Endothelial cell of umbilical vein (primary cell): ENCODE measurements at places on chromosomes 5 and 9. TPM values are rescaled to one million over a fixed set of nuclear protein-coding genes. Genes with fewer than 3 reads are reported as not detected.

- DNase-seq: no peak
Observed at GRCh38 chr5:133331941-133332340, 280.1 kb downstream of the HSPA4 start.

DNA sequence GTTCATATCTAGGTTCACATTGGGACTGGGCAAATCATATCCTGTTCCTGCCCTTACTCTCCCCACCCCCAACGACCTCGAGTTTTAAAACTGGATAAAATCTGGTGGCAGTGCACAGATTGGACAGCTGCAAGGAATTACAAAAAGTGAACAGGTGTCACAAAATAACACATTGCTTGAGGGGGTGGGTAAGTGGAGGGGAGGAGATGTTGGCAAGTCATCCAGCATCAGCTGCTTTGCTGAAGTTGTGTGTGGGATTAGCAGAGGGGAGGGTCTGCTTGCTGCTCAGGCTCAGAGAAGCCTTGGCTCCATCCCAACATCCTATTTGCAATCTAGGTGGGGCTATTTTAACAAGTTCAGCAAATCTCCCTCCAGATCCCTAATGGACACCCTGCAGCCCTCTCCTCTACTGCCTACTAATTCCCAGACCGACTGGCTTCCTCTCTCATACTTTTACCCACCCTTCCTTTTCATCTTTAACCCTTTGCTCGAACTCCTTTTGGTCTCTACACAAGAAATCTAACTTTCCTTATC is 39.8 kb upstream of the SLC24A2 start:
- DNase-seq: no peak

- no peak for DNase-seq
Observed at GRCh38 chr5:53099546-53099945, 10.0 kb downstream of the MOCS2 start.

DNA sequence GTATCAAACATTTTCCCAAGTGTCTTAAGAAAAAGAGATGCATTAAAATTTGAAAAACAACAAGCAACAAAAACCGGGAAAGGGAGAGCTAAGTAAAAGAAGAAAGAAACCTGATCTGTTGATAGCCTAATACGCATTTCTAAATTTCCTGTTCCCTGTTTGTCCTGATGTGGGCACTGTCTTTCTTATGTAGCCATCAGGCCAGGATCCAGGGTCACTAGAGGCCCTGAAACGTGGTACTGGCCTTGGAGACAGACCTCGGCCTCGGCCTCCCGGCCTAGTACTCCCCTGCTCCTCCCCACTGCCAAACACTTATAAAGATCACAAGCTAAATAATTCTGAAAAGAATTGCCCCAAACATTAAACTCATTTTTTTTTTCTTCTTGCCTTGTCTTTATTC is 547.2 kb downstream of the IRX1 start:
- DNase-seq: no peak

DNA sequence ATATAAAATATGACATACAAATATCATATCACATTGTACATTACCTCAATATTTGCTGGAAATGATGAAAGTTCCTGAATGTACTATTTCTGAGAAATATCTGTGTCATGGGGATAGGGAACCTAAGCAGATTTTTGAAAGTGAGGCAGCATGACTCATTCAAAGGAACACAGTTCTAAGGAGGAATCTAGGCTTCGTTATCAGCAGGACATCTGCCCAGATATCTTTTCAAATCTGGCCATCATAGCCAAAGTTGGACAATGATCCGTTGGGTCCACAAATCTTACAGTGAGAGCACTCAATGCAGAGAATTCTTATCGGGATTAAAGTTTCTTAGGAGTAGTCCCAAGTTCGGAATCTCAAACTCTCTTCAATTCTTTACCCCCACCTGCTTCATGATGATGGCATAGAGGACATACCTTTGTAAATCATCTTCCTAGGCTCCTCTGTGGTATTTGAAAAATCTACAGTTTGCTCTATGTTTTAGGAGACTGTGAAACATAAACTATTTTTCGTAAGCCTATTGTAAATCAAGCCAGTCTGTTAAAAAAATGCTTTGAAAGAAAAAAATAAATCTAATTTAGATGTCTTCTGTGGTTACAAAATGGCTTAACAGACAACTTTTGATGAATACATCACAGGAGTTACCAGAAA is 29.4 kb upstream of the ALDH1A1 start:
- no peak for DNase-seq

DNA sequence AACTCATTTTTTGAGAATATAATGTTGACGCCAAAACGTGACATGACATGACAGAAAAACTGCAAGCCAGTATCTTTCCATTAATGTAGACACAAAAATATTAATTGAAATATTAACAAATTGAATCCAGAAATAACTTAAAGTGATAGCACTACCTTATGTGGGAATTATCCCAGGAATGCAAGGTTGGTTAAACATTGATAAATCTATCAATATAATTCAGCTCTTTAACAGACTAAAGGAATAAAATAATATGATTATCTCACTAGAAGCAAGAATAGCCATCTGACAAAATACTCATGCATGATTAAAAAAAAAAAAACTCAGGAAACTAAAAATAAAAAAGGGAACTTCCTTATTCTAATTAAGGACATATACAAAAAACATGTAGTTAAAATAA is 6.8 kb downstream of the ZNF510 start:
- DNase-seq: no peak

ACOT12 gene
- not detected in 2 replicates for total RNA-seq

ERGIC1 gene
- total RNA-seq: 105 and 118 TPM in 2 replicates

DNA sequence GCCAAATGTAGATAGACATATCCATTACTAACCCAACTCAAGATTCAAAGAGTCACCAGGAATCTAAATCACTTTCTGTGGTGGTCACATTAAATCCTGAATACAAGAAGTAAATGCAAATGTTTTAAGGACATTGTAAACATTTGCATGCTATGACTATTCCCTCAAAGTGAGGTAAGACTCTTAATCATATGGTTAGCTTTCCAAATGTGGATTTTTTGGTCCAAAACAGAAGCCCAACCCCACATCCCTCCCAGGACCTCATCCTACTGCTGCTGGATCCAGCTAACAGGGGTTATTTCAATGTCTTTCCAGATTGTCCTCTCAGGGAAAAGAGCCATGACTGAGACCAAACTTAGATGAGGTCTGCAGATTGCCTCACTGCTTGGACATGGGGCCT is 228.1 kb upstream of the PANK3 start:
- no peak for DNase-seq

GRCh38 chr5:67494186-67494855 is 297.7 kb upstream of the CD180 start:
- no peak for DNase-seq

- no peak for DNase-seq
Observed at GRCh38 chr5:145921211-145921610, 15.2 kb upstream of the SH3RF2 start.

DNA sequence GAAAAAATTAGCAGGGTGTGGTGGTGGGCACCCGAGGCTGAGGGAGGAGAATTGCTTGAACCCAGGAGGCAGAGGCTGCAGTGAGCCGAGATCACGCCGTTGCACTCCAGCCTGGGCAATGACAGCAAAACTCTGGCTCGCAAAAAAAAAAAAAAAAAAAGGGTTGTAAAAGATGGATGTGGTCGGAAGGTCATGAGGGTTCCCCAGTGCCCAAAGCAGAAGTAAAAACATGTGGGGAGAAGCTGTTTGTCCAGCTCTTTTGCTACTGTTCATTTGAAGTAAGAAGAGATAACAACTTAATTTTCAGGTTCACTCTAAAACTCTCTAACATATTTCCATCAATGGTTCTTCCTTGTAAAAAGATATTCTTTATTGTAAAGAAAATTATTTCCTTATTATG is 57.1 kb upstream of the GOLPH3 start:
- no peak for DNase-seq

GRCh38 chr9:137924761-137925369 is 47.3 kb downstream of the CACNA1B start:
- no peak for DNase-seq

GRCh38 chr9:82912645-82913044 is 150.3 kb downstream of the RASEF start:
- DNase-seq: no peak

GRCh38 chr5:135993335-135993879 is 35.4 kb upstream of the TGFBI start:
- DNase-seq: peak; percentile 76

LVRN gene
- 0.28 and 0.38 TPM in 2 replicates for total RNA-seq

DNA sequence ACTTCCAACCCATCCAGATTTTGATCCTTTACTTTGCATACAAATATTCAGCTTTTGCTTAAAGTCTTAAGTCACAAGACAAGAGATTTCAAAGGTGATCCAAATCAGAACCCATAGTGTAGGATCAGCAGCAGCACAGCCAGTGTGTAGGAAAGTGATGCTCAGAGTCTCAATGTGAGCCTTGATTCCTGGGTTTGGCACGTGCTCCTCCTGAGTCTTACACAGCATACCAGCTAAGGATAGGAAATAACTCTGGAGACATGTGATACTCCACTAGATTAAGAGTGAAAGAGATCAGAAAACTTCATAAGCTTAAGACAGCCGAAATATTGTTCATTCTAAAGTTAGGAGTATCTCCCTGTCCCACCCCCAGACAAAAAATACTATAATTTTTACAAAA is 344.9 kb downstream of the SEMA5A start:
- no peak for DNase-seq

ZBED3 gene
- total RNA-seq: 11.8 and 16.0 TPM in 2 replicates

- DNase-seq: no peak
Observed at GRCh38 chr9:110950041-110950645, 88.1 kb downstream of the LPAR1 start.

FOXB2 gene
- not detected in 2 replicates for total RNA-seq

- DNase-seq: peak; percentile 81
Observed at GRCh38 chr9:25677301-25678146, 720 bp downstream of the TUSC1 start.

- no peak for DNase-seq
Observed at GRCh38 chr9:123356851-123357742, 1.1 kb downstream of the CRB2 start.

DNA sequence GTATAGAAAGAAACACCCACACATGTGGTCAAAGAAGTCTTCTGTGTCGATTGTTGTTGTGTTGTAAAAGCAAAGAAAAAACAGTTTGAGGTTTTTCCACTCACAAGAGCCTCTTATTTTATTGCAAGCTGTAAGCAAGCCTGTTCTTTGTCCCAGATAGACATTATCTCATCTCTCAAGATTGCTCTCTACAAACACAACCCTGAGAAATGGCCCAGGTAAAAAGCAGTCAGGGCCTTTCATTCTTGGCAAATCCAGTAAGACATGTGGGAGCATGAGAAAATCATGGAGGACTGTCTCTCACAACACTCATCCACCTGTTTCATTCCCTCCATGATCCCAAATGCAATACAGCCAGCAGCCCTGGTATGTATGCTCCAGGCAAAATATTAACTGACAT is 286.6 kb upstream of the POU5F2 start:
- DNase-seq: no peak

GRHPR gene
- total RNA-seq: 91.2 and 103 TPM in 2 replicates

- no peak for DNase-seq
Observed at GRCh38 chr5:80714570-80715298, 60.0 kb upstream of the DHFR start.
